Esophagus muscularis mucosa (tissue), 4 donors: ENCODE measurements at places on chromosomes 6 and 20. TPM values are rescaled to one million over a fixed set of nuclear protein-coding genes. Genes with fewer than 3 reads are reported as not detected.
A peak's percentile ranks its signal among the peaks of the same experiment; 100 is the strongest.

The FOXF2 gene
- total RNA-seq = 136 TPM

- no peak for DNase-seq
- no peaks in the 10 kb centered on the region for H3K4me1 ChIP-seq
- H3K36me3 ChIP-seq = no peaks in the 10 kb centered on the region
Observed at GRCh38 chr6:32589596-32590449, at the start of gene HLA-DRB1. Gene HLA-DRB1 (minus strand): TSS chr6:32589848. CDS start chr6:32589742, 106 bp downstream.

- H3K27ac ChIP-seq = peak overlapping the region; percentile 2
- H3K4me1 ChIP-seq = peaks cover 26% of the 10 kb centered on the region
- H3K4me3 ChIP-seq = no peak overlapping the region
- H3K36me3 ChIP-seq = no peaks in the 10 kb centered on the region
Observed at GRCh38 chr6:126182650-126183311, 157.1 kb upstream of the CENPW start.

The TCF21 gene
- 37.1 TPM for total RNA-seq

DNA sequence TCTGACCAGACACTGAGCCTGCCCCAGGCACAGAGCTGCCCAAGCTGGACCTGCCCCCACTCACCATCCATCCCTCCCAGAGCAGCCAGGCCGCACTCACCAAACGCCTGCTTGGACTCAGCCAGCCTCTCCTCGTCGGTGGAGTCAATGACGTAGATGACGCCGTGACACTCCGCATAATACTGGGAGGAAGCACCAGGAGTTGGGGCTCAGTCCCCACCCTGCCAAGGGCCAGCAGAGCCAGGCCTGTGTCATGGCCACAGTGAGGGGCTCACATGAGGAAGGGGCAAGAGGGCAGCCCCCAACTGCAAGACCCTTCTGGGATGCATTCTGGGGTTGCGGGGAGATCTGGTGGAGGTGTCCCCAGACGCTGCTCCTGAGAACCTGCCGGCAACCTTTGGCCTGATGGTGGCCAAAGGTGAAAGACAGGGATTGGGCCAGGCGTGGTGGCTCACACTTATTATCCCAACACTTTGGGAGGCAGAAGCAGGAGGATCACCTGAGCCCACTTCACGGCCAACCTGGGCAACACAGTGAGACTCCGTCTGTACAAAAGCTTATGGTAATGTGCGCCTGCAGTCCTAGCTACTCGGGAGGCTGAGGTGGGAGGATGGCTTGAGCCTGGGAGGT, 5.6 kb downstream of the ARFRP1 start:
- no peaks in the 10 kb centered on the region for H3K27me3 ChIP-seq
- H3K27ac ChIP-seq = peak overlapping the region; percentile 3
- no peak overlapping the region for H3K4me3 ChIP-seq
- peaks cover 41% of the 10 kb centered on the region for H3K4me1 ChIP-seq
- DNase-seq = no peak
- peaks cover 61% of the 10 kb centered on the region for H3K36me3 ChIP-seq

DNA sequence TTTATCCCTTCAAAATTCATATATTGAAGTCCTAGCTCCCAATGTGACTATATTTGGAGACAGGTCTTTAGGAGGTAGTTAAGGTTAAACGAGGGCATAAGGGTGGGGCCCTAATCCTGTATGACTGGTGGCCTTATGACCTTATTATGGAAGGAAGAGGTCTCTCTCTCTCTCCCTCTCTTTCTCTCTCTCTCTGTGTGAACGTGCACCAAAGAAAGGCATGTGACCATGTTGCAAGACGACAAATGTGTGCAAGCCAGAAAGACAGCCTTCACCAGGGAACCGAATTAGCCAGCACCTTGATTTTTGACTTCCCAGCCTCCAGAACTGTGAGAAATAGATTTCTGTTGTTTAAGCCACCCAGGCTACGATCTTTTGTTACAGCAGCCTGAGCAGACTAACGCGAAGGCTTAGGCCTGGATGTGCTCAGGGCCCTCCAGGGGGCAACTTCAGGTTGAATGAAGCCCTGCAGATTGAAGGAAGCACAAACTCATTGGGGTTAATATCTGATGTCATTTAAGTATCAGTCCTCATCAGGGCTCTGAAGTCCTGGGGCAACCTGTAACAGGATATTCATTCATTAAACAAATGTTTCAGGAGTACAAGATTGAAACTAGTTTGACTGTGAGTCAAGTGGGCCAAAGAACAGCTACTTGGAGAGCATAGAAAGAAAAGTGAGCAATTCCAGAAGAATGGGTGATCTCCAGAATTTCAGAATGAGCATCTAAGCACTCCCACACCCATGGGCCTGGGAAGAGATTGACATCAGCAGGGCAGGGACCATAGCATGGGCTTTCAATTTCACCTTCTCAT, 157.4 kb upstream of the TNFAIP3 start:
- H3K27ac ChIP-seq = no peak overlapping the region
- H3K4me3 ChIP-seq = no peak overlapping the region
- no peaks in the 10 kb centered on the region for H3K27me3 ChIP-seq
- peaks cover 8% of the 10 kb centered on the region for H3K4me1 ChIP-seq

The PTK7 gene
- total RNA-seq = 6.8 TPM

DNA sequence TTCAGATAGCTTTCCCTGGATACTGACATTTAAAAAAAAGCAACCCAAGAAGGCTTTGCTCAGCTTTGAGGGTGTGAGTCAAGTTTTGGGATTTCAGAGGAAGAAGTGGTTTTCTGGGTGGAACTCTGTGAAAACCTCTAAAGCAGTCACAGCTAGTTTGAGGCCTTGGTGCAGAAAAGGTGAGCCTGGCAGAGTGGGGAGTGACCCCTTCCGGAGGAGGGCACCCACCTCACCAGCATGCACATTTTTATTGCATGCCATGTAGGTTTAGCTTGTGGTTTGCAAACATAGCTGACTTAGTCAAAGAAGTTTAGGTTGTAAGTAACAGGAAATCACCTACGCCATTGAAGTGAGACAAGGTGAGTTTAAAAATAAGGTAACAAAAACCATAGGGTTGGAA, 146.8 kb upstream of the PMEPA1 start:
- no peak for DNase-seq
- H3K4me1 ChIP-seq = no peaks in the 10 kb centered on the region
- no peak overlapping the region for H3K4me3 ChIP-seq
- H3K27ac ChIP-seq = no peak overlapping the region

DNA sequence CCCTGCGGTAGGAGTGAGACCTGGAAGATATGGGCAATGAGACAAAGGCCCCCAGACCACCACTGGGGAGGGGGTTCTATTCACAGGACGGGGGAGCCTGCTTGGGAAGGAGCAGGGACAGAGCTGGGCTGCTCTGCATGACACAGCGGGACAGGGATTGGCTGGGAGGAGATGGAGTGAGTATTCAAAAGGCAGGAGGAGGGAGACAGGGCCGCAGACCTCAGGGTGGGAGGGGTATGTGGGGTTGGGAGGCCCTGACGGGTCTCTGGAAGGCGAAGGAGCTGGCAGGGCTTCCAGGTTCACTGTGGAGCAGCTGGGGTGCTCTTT, 60.8 kb upstream of the RPS6KA2 start:
- H3K27ac ChIP-seq = no peak overlapping the region
- peaks cover 18% of the 10 kb centered on the region for H3K4me1 ChIP-seq
- DNase-seq = no peak
- no peaks in the 10 kb centered on the region for H3K36me3 ChIP-seq
- no peak overlapping the region for H3K4me3 ChIP-seq

The DPPA5 gene
- not detected for total RNA-seq

DNA sequence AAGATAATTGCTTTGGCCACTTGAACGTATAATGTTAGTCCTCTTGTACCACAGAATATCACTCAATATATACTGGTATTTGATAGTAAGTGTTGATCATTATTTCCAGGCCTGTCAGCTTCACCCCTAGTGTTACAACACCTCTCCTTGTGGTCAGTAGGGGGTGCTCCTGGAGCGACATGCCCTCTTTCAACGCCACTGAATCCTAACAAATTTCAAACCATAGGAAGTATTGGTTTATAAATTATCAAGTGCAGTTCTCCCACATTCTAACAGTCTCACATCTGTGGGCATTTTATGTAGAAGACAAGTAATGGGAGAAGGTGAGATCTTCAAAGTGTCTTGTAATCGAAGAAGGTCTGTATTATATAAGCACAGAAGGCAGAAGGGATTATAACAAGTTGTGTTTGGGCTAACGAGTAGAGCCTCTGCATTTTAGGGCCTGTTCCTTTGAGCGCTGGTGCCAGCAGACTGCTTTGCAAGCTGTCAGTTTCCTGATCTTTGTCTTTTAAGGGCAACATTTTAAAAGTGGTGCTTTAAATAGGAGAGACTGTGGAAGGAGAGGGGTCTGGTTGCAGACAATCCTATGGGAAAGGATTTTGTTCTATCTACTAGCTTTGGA, 57.1 kb upstream of the CEP162 start:
- H3K4me1 ChIP-seq = no peaks in the 10 kb centered on the region
- no peak overlapping the region for H3K27ac ChIP-seq
- H3K27me3 ChIP-seq = no peaks in the 10 kb centered on the region
- no peaks in the 10 kb centered on the region for H3K36me3 ChIP-seq
- no peak for DNase-seq

DNA sequence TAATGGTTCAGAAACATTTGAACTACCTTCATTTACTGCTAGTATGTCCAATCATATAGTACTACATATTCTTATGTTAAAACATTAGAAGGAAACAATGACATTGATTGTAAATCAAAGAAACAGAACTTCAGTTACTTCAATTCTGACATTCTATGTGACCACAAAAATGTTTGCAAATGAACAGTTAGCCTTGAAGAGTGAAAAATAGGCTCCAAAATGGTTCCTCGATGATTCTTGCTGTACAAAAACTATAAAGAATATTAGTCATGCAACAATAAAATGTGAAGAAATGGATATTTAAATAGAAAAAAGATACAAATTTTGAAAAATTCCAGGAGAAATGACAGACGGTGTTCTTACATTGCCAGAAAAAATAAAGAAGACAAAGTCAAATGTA, 686.9 kb downstream of the BCKDHB start:
- H3K4me1 ChIP-seq = peaks cover 4% of the 10 kb centered on the region
- H3K4me3 ChIP-seq = no peak overlapping the region
- no peak for DNase-seq

The RNF114 gene
- 65.2 TPM for total RNA-seq

GRCh38 chr6:4822476-4822875, 46.3 kb downstream of the CDYL start:
- H3K27ac ChIP-seq = no peak overlapping the region
- H3K4me1 ChIP-seq = peaks cover 14% of the 10 kb centered on the region
- no peaks in the 10 kb centered on the region for H3K27me3 ChIP-seq
- no peak overlapping the region for H3K4me3 ChIP-seq
- DNase-seq = no peak

DNA sequence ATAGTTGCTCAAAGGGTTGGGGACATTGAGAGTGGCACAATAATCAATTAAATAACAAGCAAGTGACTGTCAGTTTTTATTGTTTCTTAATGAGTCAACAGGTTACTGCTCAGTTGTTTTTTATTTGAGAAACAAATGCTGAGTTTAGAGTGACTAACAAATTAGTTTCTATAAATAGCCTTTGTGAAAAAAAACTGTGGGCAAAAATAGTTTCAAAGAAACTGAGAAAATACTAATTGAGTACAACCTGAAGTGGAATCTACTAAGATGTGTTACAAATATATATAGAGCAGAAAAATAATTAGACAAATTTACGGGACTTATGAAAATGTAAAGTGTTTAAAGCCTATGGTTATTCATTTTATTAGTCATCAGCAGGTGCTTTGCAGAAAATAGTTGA, 22.3 kb downstream of the BEND6 start:
- H3K27ac ChIP-seq = no peak overlapping the region
- H3K36me3 ChIP-seq = no peaks in the 10 kb centered on the region
- H3K4me3 ChIP-seq = no peak overlapping the region
- no peaks in the 10 kb centered on the region for H3K4me1 ChIP-seq
- no peak for DNase-seq

DNA sequence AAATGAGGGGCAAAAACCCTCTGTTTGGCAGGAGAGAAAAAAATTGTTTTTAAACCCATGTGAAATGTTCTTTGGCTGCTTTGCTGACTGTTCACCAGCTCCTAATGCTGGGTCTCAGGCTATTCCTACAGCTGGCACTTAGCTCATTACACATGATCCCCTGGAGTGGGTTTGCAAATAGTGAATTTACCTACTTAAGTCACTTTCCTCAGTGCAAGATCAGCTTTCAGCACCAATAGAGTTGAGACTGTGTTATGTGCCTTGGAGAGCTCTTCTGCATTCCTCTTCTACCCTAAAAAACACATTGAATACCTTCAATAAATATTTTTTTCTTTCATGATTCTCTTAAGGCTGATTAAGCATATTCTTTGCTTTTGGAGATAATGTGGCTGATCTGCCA, 58.4 kb upstream of the PRDM1 start:
- no peaks in the 10 kb centered on the region for H3K36me3 ChIP-seq
- H3K27ac ChIP-seq = no peak overlapping the region
- no peak overlapping the region for H3K4me3 ChIP-seq
- no peaks in the 10 kb centered on the region for H3K4me1 ChIP-seq
- peaks cover 5% of the 10 kb centered on the region for H3K27me3 ChIP-seq
- DNase-seq = no peak

The MLN gene
- total RNA-seq = not detected

- H3K4me3 ChIP-seq = no peak overlapping the region
- peak; percentile 92 for DNase-seq
- H3K4me1 ChIP-seq = no peaks in the 10 kb centered on the region
- no peaks in the 10 kb centered on the region for H3K27me3 ChIP-seq
Observed at GRCh38 chr6:126077810-126078776, 91.8 kb downstream of the TRMT11 start.

- no peaks in the 10 kb centered on the region for H3K36me3 ChIP-seq
- no peak overlapping the region for H3K4me3 ChIP-seq
- H3K27me3 ChIP-seq = no peaks in the 10 kb centered on the region
- DNase-seq = no peak
- H3K27ac ChIP-seq = no peak overlapping the region
Observed at GRCh38 chr6:12173181-12173580, 117.0 kb upstream of the EDN1 start.

GRCh38 chr6:154382740-154383139, 26.1 kb upstream of the IPCEF1 start:
- H3K27me3 ChIP-seq = no peaks in the 10 kb centered on the region
- H3K27ac ChIP-seq = no peak overlapping the region
- H3K4me3 ChIP-seq = no peak overlapping the region
- H3K36me3 ChIP-seq = no peaks in the 10 kb centered on the region
- DNase-seq = no peak
- H3K4me1 ChIP-seq = peaks cover 13% of the 10 kb centered on the region

The ACTL10 gene
- 2.5 TPM for total RNA-seq

- H3K27ac ChIP-seq = no peak overlapping the region
- no peaks in the 10 kb centered on the region for H3K4me1 ChIP-seq
- no peaks in the 10 kb centered on the region for H3K36me3 ChIP-seq
- no peaks in the 10 kb centered on the region for H3K27me3 ChIP-seq
Observed at GRCh38 chr6:64330694-64331307, 695.2 kb downstream of the PHF3 start.

The MRPL18 gene
- 63.3 TPM for total RNA-seq
